Fibroblast of lung (primary cell): ENCODE measurements at places on chromosomes 1 and 21.

DNA sequence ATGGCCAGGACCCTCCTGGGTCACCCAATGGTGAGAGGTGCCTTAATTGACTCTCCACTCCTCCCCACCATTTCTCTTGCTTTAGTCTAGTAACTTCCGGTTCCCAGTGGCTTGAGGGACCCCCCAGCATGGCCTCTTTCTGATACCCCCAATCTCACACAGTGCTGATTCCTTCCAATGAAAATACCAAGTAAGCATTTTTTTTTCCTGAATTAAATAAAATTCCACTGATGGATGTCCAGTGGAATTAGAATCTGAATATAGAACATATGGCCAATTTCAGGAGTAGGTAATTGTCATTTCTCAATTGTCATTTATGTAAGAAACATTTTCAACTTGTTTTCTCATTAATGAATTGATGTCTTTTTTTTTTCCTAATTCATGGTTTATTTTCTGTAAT is 9.5 kb downstream of the NOS1AP start:
- DNase-seq: no peak

- no peak for DNase-seq
These were observed 202.4 kb downstream of the SMYD3 start for GRCh38 chr1:246304484-246305259.

DNA sequence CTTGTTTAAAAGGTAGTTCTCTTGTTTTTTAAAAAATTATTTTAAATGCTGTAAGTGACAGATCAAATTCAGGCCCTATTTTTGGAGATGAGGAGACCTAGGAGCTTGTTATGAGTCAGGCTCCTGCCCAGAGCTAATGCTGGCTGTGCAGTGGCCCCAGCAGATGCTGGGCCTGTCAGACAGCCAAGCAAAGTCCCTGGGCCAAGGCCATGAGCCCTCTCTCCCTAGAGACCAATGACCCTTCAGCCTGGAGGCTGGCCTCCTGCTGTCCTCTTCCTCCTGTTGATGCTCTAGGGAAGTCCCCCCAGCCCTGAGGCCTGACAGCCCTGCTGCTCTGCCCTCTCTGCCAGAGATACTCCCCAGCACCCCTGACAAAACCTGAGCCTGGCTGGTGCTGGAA is 128.1 kb upstream of the CTTNBP2NL start:
- no peak for DNase-seq

DNA sequence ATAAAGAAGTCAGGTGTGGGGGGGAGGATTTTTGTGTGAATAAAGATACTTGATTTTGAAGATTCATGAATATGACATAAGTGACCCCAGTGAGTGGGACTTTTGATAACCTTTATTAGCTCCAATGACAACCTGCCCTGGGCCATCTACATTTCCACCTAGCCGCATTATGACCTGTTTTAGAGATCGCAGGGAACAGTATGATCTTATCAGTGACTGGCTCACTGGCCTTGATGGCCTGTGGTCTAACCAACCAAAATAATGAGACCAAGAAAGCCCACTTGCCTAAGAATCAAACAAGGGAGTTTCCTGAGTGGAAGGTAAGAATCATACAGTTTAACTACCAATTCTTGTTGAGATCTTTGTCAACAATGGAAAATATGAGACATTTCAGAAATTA is 1.8 kb downstream of the ELAPOR1 start:
- no peak for DNase-seq

DNA sequence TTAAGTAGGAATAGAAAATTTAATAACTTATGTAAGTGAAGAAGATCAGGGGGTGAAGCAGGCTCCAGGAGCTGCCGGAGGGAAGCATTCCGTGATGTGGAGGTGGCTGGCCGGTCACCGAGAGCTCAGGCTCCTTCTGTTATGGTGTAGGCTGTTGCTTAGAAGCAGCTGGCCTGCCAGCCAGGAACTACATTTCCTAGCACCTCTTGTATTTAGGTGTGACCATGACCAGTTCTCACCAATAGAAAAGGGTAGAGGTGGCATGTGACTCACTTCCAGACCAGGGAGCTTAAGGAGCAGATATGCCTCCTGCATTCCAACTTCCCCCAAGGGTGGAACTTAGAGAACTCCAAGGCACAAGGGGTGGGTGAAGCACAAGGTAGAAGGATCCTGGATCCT is 120.7 kb downstream of the ACTL8 start:
- peak; percentile 17 for DNase-seq

- DNase-seq: peak; percentile 64
These were observed 35.4 kb upstream of the ZNF281 start for GRCh38 chr1:200445213-200445612.

DNA sequence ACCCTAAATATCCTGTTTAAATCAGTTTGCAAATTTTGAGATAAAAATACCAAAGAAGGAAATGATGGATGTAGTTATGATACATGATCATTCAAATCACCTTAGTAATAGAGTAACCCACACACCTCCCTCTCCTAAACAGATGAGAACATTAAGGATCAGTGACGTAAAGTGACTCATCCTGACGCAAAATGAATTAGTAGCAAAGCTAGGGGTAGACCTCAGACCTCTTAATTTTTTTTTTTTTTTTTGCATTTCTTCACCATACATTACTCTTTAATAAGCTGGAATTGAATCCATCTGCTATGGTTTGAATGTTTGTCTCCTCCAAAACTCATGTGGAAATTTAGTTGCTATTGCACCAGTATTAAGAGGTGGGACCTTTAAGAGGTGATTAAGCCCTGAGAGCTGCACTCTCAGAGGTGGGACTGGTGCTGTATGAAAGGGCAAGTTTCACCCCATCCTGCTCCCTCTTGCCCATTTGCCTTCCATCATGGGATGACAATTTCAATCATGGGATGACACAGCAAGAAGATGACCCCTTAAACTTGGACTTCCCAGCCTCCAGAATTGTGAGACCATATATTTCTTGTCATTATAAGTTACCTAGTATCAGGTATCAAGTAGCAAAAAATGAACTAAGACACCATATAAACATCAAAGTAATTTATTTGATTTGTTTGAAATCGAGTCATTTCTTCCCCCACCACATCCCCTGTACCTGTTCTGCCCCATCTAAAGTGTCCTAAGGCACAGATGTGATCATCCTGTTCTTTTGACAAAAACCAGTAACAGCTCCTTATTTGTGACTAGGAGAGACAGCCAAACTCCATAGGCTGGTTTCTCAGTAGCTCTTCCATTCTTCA is 114.6 kb upstream of the DUSP10 start:
- DNase-seq: peak; percentile 81

DNA sequence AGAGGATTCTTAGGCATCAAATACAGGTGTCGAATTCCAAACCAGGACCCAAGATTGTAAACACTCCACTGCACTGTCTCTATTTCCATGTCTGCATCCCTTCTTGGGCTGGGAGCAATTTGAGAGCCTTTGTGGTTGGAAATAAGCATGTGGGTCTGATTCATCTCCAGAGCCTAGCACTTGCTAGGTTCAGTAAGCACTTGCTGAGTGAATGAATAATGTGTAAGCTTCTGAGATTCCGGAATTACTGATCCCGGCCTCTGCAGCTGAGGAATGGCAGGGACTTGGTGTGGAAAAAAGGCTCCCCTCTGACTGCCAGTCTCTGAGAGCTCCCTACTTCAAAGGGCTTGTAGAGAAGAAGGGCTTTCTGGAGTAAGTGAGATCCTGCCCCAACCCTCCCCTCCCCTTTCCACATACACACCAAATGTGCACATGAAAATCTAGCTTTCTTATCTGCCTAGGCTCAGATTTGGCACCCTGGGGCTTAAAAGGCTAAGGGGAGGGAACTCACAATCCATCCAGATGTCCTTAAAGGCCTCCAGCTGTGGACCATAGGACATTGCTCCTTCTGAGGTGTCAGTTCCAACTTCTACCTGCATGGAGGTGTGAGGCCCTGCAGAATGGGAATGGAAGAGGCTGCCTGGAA is 39.6 kb upstream of the TRABD2B start:
- peak; percentile 60 for DNase-seq

- DNase-seq: peak; percentile 45
These were observed 142.9 kb upstream of the COL6A1 start for GRCh38 chr21:45838634-45839033.

DNA sequence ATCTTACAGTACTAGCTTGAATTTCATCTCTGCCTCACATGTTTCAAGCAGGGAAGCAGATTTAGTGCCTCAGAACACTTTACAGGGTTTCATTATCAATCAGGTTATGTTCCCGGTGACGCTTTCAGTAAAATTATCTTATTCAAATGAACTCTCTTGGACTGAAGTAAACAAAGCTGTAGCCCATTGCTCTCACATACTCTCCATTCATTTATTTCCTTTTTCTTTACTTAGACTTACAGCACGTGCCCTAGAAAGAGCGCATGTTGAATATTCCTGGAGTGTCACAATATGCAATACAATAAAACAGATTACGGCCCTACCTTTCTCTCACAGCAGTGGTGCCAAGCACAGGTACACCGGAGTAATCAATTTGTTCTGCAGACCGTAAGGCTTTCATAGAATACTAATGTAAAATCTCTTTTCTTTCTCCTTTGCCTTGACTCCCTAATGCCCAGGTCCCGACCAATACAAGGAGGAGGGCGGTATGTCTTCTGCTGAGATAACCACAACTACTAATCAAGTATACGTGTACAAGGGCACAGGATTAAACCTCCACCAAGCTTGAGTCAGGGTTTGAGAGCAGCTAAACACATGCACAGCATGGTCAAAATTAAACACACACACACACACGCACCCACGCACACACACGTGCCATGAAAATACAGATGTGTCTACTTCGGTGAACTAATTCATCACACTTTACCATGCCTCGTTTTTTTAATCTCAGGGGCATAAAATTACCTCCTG is 62.8 kb downstream of the NRIP1 start:
- DNase-seq: no peak

DNA sequence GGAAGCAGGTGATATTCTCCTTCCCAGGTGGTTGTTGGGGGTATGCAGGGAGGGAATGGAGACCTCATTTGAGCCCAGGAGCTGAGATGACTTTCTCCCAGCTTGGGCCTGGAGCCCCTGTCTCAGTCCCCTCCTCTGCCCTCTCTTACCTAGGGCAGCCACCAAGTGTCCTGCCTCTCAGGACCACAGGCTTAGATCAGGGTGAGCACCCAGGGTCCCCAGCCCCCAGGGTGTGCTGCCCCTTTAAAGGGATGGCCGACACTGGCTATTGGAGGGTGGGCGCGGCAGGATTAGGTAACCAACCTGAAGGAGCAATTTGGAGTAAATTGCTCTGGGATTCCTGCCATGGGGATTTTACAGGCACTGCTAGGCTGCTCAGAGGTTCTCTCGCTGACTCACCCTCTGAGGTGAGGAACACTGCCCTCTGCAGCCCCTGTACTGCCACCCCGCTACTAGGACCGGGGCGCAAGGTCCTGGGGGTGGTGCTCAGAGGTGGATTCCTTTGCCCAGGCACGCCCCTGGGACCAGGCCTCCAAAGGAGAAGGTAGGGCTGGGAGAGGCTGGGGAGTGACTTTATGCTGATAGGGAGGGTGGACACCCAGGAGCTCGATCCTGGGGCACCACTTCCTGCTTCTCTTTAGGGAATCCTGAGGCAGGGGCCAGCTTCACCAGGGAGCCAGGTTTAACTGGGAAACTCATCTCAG is 1.5 kb downstream of the RPS6KA1 start:
- DNase-seq: peak; percentile 19
